HT1080 (cell line): ENCODE measurements at places on chromosomes 2 and 18.

DNA sequence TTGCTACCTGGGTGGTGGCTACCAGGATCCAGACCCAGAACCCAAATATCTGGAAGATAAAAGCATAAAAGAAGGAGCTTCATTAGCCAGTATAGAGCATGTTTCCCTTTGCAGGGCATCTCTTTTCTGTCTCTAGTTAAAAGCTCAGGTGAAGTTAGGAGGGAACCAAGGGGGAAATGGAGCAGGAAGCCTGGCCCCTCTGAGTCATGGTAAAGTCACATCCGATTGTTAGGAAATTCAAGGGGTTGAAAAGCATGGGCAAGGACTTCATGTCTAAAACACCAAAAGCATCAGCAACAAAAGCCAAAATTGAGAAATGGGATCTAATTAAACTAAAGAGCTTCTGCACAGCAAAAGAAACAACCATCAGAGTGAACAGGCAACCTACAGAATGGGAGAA lies 126.9 kb downstream of the RPIA start:
- DNase-seq = peak; percentile 83

GRCh38 chr2:75462721-75463120 lies 98.0 kb downstream of the EVA1A start:
- DNase-seq = no peak

DNA sequence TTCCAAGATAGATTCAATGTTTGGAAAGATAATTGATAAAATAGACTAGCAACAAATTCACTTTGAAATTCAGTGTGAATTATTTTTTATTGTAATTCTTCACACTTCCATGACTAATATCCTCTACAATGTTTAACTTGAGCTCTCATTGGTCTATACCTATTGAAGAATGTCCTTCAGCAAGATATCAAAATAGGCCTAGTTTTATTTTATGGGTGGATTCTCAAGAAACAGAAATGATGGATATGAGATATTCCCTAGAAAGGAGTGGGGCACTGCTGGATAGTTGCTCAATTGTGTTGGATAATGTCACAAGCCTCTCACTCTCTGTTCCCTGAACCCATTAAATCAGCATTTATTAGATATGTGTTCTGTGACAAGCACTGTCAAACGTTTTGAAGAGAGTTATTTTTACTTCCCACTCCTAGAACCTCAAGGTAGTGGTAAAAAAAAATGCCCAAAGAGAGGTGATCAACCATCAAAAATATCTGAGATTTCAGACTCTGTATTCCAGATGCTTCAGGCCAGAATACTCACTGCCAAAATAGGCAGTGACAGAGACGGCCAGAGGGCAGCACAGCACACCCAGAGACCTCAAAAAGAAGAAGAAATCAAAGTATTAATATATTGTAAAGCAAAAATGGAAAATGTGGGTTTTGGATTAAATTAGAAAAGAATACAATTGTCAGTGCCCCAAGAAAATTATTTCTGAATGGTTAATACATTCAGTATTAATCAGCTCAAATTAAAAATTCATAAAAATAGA lies 87.5 kb downstream of the TRIB2 start:
- DNase-seq = no peak

DNA sequence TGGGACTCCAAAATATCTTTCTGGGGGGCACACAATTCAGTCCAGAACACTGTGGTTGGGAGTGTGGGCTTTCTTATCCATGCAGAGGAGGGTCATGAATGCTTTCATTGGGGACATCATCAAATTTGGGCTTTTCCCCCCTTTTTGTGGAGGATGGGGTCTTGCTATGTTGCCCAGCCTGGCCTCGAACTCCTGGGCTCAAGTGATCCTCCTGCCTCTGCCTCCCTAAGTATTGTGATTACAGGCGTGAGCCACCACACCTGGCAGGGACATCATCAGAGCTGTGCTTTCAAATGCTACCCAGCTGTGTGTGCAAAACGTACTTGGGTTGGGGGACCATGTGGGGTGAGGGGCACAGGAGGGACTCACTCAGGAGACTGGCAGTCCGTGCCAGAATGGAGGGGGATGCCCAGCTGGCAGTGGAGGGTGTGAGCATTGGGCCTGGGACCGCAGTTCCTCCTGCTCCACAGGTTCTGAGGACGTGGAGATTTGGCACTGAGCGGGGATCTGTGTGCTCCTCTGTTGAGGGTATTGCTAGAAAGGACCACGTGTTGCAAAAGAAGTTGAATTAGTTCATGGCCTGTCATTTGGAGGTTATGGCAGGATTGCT lies 24.4 kb downstream of the EMILIN2 start:
- DNase-seq = no peak

DNA sequence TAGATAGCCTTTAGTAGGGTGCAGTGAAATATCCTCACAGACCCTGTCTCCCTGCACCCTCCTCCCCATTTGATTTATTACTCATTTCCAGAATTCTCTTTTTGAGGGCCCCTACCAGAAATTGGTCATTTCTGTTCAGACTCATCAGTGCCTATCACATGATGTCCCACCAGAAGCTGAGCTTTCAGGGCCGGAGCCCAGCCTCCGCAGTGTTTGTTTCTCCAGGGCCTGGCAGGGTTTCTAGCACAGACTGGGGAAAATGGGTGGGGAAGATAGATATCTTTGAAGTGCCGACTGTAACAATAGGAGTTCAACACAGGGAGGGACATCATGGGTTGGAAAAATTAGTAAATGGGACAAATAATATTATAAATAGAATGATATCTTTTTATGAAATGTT lies 208.0 kb downstream of the PTGR3 start:
- DNase-seq = no peak

GRCh38 chr2:7014174-7014640 lies 97.0 kb downstream of the RNF144A start:
- peak; percentile 64 for DNase-seq

DNA sequence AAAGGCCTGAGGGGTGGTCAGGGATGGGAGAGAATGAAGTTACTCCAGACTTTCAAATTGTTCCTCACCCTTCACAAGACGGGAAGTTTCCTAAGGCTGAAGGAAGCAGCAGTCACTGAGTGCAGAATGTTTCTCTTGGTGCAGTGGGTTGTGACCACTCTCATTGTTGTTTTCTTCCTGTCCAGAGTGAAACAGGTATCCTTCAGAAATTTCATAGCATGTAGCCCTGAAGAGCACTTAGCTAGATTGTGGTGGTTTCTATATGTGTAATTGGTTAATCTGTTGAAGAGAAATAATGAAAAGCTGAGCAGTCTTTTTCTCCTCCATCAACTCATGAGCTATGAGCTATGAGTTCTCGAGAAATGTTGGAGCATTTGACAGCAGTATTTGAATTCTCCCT lies 96.8 kb downstream of the GPD2 start:
- DNase-seq = no peak

DNA sequence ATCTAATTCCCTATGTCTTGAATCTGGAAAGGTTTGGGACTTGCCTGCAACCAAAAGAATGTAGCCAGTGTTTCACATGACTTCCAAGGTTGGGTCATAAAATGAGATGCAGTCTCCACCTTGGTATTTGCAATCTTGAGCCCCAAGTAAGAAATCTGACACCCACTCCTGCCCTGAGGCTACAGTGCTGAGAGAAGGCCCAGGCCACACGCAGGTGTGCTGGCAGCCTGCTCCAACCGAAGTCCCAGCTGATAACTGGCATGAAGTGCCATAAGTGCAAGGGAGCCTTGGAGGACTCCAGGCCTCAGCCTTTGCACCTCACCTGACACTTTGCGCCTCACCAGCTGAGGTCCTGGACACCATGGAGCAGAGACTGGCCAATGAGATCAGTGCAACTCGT lies 182.7 kb downstream of the ANAPC1 start:
- DNase-seq = peak; percentile 24

- peak; percentile 65 for DNase-seq
Measured at GRCh38 chr18:41073372-41073954, 881.6 kb upstream of the PIK3C3 start.

DNA sequence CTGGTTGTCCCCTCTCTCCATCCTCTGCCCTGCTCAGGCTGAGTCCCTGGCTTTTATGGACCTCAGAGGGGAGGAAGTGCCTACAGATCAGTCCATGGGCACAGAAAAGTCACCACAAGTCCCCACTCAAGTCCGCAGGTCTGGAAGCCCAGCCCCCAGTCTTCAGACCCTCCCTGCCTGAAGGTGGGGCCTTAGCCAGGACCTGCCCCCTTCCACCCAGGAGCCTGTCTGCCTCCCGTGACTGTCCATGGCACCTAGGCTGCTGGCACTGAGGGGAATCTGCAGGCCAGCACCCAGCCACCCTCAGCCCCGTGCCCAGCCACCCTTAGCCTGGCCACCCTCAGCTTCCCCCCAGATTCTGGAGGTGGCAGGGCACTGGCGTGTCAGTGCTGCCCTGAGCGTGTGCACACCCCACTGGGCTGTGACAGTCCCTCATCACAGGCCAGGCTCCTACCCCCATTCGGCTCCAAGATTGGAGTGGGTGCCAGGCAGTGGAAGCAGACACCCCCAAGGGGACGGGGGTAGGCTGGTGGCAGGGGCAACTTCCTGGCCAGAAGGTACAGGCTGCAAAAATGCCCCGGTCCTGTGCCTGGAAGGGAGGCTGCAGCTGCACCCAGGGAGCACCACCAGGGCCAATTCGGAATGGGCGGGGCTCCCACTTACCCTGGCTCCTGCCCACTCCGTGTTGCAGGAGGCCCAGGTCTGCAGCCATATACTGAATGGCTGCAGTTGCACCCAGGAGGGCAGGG lies 154.7 kb upstream of the RMP24 start:
- DNase-seq = no peak

GRCh38 chr18:48036226-48036625 lies 105.8 kb upstream of the SMAD2 start:
- DNase-seq = peak; percentile 32

GRCh38 chr18:22790545-22791309 lies 142.4 kb upstream of the RBBP8 start:
- DNase-seq = no peak

- DNase-seq = no peak
Measured at GRCh38 chr18:25166113-25166512, 185.9 kb downstream of the ZNF521 start.

GRCh38 chr2:204108330-204108751 lies 171.8 kb downstream of the ICOS start:
- DNase-seq = peak; percentile 37

DNA sequence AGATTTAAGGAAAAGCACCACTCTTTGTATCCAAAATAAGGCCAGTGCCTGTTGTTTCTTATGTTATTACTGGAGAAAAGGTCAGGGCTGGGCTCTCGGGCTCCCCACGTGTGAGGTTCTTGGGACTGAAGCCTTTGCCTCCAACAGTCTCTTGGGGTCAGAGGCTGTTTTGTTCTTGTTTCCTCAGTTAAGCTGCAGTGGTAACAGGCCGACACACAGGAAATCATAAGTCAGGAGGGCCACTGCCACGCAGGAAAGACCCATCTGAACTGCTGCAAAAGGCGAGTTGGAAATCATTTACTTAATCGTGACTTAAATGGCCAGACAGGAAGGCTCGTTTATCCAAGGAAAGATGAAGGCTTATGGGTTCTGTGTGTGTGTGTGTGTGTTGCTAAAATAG lies 30.3 kb upstream of the IL37 start:
- DNase-seq = no peak

DNA sequence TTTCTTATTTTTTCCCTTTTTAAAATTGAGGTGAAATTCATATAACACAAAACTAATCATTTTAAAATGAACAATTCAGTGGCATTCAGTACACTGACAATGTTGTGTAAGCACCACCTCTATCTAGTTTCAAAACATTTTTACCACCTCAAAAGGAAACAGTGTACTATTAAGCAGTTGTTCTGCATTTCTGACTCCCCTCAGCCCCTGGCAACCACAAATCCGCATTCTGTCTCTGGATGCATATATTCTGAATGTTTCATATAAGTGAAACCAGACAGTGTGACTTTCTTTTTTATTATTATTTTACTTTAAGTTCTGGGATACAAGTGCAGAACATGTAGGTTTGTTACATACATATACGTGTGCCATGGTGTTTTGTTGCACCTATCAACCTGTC lies 19.2 kb upstream of the TANK start:
- no peak for DNase-seq

- DNase-seq = no peak
Measured at GRCh38 chr2:86772611-86773010, 18.1 kb downstream of the CD8A start.
